ENCODE measurements at places on chromosomes 6 and 20. TPM values are rescaled to one million over a fixed set of nuclear protein-coding genes. Genes with fewer than 3 reads are reported as not detected.

HLA-DRB1 gene
- total RNA-seq: 6.7 TPM

TFAP2D gene
- total RNA-seq: not detected

RIPOR3 gene
- 4.5 TPM for total RNA-seq

IPCEF1 gene
- total RNA-seq: 0.44 TPM

TAGAP gene
- not detected for total RNA-seq

PTGIS gene
- 40.2 TPM for total RNA-seq

MYLIP gene
- 28.2 TPM for total RNA-seq

JPH2 gene
- total RNA-seq: 1.5 TPM

HTR1E gene
- not detected for total RNA-seq

FUT9 gene
- 4.0 TPM for total RNA-seq

RAB44 gene
- not detected for total RNA-seq

GRCh38 chr6:26056583-26057350 lies 30.5 kb upstream of the HFE start:
- no peak for DNase-seq

DNA sequence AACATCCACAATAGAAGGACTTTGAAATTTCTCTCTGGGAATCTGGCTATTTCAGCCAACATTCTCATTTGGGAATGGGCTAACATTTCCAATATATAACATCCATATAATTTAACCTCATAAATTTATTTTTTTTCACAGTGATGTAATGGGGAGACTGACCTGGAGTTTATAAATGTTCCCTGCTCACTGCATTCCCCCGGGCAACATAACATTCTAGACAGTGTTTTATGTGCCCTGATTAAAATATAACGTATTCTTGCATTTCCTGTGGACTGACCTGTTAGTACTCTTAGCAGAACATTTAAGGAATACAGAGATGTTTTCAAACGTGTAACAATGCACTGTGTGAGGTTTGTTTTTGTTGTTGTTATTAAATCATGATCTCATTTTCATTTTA lies 20.9 kb downstream of the TSHZ2 start:
- DNase-seq: no peak

DNA sequence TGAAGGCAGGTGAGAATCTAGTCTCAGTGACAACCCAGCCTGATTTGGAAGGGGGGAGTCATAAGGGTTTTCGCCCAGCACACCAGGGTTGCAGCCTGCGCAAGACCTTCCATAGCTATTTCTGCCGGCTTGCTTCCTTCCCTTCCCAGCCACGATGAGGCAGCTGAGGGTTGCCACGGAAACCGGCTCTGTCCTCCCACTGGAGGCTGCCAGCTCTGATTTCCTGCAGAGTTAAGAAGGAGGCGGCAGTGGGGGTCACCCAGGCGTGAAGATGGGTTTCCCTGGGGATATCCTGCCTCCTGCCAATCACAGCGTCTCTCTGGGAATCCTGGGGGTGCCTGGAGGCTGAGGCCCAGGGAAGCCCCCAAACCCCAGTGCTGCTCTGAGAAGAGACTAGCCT lies 23.1 kb upstream of the KCNB1 start:
- peak; percentile 75 for DNase-seq

DNA sequence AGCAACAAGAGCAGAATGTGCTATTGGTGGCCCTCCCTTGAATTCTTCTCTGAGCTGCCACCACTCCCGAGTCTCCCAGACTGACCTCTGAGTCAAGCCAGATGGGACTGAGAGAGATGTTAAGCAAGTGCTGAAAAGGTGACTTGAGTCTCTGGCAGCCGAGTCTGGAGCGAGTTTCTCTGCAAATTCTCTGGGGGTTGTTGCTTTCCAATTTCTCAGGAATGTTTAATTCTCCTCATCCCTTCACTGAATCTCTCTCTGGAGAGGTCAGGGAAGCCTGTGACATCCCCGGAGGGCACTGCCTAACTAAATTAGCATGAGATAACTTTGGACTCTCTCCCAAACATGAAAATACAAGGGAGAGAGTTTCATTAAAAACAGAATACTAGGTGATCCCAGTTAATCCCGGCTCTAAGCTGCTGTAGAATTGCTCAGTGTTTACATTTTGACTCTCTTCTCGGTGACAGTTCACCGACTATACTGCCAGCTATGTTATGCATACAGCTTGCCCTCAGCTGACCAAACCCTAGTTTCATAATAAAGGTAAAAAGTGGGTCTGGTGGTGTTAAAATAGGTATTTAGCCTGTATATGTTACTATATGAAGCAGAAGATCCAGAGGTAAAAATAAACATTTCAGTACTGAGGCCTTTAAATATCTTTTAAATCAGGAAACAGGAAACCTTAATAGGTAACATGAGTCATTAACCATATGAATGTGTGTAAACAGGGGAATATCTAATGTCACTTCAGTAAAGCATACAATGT lies 157.9 kb downstream of the FOXC1 start:
- no peak for DNase-seq

DNA sequence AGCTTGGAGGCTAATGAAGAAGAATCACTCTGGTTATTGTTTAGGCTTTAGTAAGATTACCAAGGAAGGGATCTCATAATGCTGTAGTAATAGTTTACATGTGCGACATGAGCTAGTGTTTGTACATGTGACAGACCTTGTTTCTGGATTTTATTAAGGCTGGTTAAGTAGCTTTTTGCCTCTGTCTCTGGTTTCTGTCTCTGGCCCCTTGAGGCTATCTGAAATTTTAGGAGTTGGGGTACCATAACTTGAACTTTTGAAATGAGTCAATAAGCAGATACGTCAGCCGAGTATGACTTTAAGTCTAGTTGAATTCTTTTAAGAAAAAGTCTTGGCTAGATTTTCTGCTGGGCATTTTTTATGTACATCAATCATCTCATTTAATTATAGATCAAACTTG lies 9.5 kb downstream of the CBFA2T2 start:
- DNase-seq: no peak

GRCh38 chr20:4025679-4026078 lies 10.3 kb upstream of the RNF24 start:
- DNase-seq: no peak

DNA sequence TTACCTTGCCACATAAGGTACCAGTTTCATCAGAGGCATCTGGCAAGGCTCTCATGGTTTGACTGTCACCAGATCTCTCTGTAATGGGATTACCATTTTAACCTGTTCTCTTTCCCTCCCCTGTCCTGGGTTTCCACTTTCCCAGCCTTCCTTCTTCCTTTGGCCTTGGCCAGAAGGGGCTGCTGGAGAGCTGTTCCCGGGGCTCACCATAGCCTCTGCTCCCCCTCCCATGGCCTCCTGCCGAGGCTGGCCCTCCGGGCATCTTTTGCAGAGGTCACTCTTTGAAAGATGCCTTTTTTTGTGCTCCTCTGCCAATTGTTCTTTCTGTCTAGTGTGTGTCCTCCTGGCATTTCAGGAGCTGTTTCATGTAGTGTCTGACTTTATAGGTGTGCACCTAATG lies 100.7 kb upstream of the SCP2D1 start:
- peak; percentile 68 for DNase-seq

DNA sequence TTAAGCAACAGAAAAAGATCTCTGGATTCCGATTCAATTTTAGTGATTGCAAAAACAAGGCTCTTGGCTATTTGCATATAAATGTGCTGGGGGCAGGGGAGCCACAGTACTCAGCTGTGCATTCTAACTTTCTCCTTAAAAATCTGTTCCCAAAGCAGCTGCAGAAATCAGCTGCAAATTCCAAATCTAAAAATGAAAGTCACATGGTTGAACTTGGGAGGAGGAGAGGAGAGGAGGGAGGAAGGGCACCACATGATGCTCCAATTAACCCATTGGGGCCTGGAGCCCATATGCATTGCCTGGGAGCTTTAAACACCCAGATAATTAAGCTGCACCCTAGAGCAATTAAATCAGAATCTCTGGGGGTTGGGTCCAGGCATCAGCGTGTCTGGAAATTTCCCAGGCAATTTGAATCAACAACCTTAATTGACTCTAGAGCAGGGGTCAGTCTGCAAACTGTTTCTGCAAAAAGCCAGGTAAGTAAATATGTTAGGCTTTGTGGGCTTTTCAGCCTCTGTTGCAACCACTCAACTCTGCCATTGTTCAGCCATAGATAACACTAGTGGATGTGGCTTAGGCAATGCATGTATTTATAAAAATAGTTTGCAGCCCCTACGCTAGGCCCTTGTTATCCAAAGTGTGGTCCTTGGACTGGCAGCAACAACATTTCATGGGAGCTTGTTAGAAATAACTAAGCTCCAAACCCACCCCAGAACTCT lies 508.1 kb downstream of the KIF16B start:
- DNase-seq: no peak

DNA sequence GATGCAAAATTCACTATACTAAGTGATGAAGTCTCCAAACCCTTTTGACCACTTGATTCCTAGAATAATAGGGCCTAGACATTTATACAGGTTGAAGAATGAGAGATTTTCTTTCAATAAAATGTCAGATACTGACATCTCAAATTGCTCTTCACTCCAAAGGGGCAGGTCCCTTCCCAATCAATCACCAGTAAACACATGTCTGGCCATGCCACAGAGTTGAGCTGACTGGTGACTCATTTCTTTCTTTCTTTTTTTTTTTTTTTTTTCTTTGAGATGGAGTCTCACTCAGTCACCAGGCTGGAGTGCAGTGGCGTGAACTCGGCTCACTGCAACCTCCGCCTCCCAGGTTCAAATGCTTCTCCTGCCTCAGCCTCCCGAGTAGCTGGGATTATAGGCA lies 388.6 kb upstream of the BTBD3 start:
- DNase-seq: no peak

DNA sequence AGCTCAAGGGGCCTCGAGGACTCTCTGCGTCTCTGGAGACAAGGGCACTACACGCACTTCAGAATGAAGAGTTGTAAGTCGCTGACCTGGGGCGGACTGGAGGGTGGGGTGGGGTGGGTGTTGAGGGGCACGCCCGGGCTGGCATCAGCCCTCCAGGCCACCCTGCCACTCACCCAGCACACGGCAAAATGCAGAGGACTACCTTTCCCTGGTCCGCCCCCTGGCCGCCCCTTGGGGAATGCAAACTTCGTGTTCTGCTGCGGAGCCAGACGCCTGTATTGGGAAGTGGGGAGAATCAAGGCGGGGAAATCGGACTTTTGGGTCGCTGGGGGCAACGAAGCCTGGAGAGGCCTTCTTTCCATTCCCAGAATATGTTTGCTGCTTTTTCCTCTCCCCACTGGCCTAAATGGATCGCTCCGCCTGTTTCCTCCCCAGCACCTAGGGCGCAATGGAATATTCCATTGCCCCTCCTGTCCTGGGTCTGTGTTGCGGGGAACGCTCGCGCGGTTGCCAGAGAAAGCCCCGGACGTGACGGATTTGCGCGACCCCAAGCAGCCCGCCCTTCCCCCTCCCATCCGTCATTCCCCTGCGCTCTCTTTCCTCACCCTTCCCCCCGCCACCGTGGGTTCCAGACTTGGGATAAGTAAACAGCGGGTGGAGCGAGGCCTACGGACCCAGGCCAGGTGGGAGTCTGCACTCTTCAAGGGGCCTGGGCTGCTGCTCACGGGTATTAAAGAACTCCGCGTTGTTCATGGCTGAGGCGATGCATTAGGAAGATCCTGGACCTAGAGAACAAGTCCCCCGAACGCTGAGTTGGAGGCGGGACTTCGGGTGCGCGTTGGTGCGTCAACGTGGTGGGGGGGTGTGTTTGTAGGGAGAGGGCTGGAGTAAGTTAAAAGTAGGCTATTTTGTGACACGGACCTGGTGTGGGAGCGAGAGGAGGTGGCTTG lies at the start of gene PPT2:
PPT2 (plus strand) TSS at position 578 of the 950 bp plus-strand sequence. CDS start 454 bp downstream, outside the sequence.
- DNase-seq: peak; percentile 88

GRCh38 chr20:1871807-1872458 lies 23.3 kb upstream of the SIRPA start:
- no peak for DNase-seq

DNA sequence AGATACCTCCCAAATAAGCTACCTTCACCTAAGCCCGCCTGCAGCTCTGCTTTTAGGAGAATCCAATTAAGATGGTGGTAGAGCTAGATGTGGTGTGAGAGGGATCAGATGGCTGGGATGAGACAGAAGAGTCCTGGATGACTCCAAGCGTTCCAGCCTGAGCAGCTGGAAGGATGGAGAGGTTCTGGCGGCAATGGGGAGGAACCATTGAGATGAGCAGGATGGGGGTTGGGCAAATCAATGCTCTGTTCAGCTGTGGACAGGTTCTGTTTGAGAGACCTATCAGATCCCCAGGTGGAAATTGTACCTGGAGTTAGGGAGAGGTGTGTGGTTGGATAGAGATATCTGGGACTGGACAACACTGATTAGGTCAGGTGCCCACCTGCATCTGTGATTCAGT lies 23.0 kb downstream of the PHACTR3 start:
- no peak for DNase-seq

DNA sequence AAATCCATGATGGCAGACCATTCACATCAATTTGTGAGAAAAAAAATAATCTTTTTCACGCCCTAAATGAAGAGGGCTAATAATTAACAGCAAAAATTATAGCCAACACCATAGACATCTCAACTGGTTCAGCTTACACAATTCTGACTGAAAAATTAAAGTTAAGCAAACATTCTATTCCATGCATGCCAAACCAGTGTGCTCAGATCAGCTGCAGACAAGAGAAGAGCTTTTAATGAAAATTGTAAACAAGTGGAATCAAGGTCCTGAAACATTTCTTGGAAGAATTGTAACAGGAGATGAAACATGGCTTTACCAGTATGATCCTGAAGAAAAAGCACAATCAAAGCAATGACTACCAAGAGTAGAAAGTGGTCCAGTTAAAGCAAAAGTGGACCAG lies 710.4 kb downstream of the EPHA7 start:
- DNase-seq: no peak

DNA sequence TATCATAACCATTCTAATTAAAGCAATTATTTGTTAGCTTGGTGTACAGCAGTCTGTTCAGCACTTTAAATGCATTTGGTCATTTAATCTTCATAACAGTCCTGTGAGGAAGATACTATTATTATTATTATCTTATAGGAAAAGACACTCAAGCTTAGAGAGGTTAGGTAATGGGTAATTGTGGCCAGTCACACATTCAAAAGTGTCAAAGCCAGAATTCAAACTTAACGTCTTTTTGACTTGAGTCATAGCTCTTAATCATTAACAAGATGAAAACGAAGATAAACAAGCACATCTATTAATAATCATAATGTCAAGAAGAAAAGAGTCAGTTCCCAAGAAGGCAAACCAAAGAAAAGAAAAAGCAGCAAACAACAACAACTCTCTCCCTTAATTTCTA lies 251.0 kb downstream of the SYNE1 start:
- DNase-seq: no peak

GRCh38 chr6:86030875-86031274 lies 388.2 kb upstream of the SYNCRIP start:
- DNase-seq: no peak

GRCh38 chr6:116159782-116160524 lies 34.0 kb upstream of the COL10A1 start:
- DNase-seq: no peak

- no peak for DNase-seq
These were observed 579.5 kb downstream of the LMBRD1 start for GRCh38 chr6:69217343-69217742.

Data from H1 (cell line).